ENCODE measurements at places on chromosomes 2 and 18. TPM values are rescaled to one million over a fixed set of nuclear protein-coding genes. Genes with fewer than 3 reads are reported as not detected.

The DSG3 gene
- not detected for total RNA-seq

The SPR gene
- total RNA-seq: 37.6 TPM

The TCF4 gene
- 162 TPM for total RNA-seq

The DSC3 gene
- total RNA-seq: 0.13 TPM

The MPV17 gene
- total RNA-seq: 120 TPM

The UGT1A3 gene
- not detected for total RNA-seq

The MEP1B gene
- total RNA-seq: not detected

The TMEM127 gene
- 30.7 TPM for total RNA-seq

The SNED1 gene
- total RNA-seq: 4.3 TPM

The GRHL1 gene
- total RNA-seq: 0.94 TPM

The GIGYF2 gene
- 28.2 TPM for total RNA-seq

The EPB41L3 gene
- 57.3 TPM for total RNA-seq

The POTEJ gene
- not detected for total RNA-seq

The SOCS6 gene
- total RNA-seq: 12.4 TPM

The DNER gene
- 2.6 TPM for total RNA-seq

The AFF3 gene
- total RNA-seq: 0.49 TPM

The THSD7B gene
- total RNA-seq: not detected

The SP5 gene
- total RNA-seq: not detected

The SERPINB10 gene
- 3.4 TPM for total RNA-seq

The LCT gene
- total RNA-seq: not detected

The CHRND gene
- total RNA-seq: not detected

The NAT8 gene
- not detected for total RNA-seq

The SRD5A2 gene
- total RNA-seq: not detected

The OSBPL6 gene
- 1.1 TPM for total RNA-seq

The FZD7 gene
- not detected for total RNA-seq

All from mammary microvascular endothelial cell (primary cell).